GM18507 (cell line): ENCODE measurements at places on chromosomes 1 and 21.

DNA sequence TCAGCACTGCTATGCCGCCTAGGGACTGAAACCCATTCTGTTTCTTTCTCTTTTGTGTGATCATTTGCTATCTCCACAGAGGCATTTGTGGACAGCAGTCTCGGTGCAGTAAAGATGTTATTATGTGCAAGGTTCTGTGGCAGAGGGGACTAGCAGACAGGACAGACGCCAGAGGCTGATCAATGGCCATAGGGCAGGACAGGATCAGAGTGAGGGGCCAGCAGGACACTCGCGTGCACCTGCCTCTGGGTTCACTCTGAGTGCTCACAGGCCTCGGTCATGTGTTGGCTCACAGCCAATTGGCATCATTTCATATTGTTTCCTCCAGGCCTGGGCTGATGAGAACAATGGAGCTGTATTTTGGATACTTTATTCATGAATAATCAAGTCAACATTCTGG, 212.6 kb downstream of the TGFB2 start:
- DNase-seq, result no peak

DNA sequence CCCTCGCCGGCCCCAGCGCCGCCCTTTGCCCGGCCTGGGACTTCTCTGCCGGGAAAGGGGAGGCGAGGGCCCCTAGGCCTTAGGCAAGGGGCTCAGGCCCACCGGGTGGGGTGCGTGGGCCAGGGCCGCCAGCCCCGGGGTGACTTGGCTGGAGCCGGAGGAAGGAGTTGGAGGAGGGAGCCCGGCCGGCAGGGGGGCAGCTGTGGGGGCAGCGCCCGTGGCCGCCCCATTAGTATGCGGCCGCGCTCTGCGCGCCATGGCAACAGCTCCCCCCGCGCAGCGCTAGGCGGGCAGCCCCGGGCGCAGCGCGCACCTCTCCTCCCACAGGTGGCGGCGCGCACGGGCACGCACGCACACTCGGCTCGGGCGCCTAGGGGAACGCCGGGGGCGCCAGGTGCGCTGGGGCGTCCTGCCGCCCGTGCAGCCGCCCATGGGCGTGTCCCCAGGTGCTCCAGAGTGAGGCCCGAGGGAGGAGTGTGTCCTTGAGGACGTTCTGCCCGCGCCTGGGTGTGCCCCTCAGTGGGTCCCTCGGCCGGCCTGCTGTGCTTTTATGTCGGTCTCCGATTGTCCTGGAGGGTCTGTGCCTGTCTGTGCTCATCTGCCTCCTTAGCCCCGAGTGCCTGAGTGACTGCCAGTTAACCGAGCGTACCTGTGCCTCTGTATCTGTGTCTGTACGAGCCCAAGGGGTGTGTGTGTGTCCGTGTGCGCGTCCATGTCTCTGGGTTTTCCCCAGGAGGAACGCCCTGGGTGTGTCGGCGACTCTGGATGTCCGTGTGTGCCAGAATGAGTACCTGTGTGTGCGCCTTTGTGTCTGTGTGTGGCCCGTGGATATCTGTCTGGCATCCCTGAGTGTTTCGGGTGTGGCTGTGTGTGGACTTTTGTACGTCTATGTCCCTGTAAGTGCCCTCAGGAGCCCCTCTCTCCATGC, 38.2 kb upstream of the WASF2 start:
- DNase-seq, result peak; percentile 17

DNA sequence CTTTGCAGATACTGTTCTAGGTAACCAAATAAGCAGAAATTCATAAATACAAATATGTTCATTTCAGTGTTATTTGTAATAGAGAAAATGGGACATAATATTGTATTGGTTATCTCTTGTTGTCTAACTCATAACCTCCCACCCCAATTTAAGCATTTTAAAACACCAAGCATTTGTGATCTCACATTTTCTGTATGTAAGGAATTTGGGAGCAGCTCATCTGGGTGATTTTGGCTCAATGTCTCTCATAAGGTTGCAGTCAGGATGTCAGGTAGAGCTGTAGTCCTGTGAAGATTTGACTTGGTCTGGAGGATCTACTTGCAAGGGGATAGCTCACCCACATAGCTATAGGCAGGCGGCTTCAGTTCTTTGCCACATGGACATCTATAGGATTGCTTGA, 29.5 kb downstream of the CEP350 start:
- DNase-seq, result no peak

- no peak for DNase-seq
Measured at GRCh38 chr1:103477101-103477500, 48.4 kb upstream of the RNPC3 start.

- no peak for DNase-seq
Measured at GRCh38 chr1:172455451-172455850, 11.6 kb upstream of the PIGC start.
